ENCODE measurements at places on chromosomes 12 and 14. TPM values are rescaled to one million over a fixed set of nuclear protein-coding genes. Genes with fewer than 3 reads are reported as not detected.

The TAS2R10 gene
- 0.97 TPM for total RNA-seq

The POU6F1 gene
- 0.32 TPM for total RNA-seq

The KERA gene
- total RNA-seq = not detected

The HSPA2 gene
- 3.6 TPM for total RNA-seq

The GZMB gene
- not detected for total RNA-seq

The CLEC4C gene
- total RNA-seq = not detected

The CYP46A1 gene
- total RNA-seq = under 0.01 TPM

The SMOC1 gene
- not detected for total RNA-seq

The KCNH3 gene
- total RNA-seq = 0.32 TPM

The BIN2 gene
- total RNA-seq = not detected

The TCL1A gene
- not detected for total RNA-seq

The TPPP2 gene
- not detected for total RNA-seq

The KLRG1 gene
- total RNA-seq = 40.9 TPM

The SLC6A12 gene
- total RNA-seq = not detected

The IL26 gene
- not detected for total RNA-seq

The FSCB gene
- total RNA-seq = not detected

The CLEC12A gene
- not detected for total RNA-seq

The EVL gene
- total RNA-seq = 16.0 TPM

The FGF23 gene
- total RNA-seq = not detected

The ZDHHC22 gene
- not detected for total RNA-seq

The FIGNL2 gene
- total RNA-seq = 0.61 TPM
